ENCODE measurements at places on chromosomes 2 and 18.

GRCh38 chr2:74255660-74256213 lies 57.3 kb downstream of the MTHFD2 start:
- DNase-seq, result no peak

GRCh38 chr2:105611811-105612424 lies 132.8 kb upstream of the NCK2 start:
- DNase-seq, result no peak

GRCh38 chr18:41543815-41544214 lies 411.2 kb upstream of the PIK3C3 start:
- DNase-seq, result no peak

GRCh38 chr2:200404615-200405014 lies 98.1 kb downstream of the SPATS2L start:
- no peak for DNase-seq

- no peak for DNase-seq
Observed at GRCh38 chr18:32769071-32769585, 3.7 kb downstream of the KLHL14 start.

- no peak for DNase-seq
Observed at GRCh38 chr18:10306779-10307178, 147.7 kb upstream of the APCDD1 start.

DNA sequence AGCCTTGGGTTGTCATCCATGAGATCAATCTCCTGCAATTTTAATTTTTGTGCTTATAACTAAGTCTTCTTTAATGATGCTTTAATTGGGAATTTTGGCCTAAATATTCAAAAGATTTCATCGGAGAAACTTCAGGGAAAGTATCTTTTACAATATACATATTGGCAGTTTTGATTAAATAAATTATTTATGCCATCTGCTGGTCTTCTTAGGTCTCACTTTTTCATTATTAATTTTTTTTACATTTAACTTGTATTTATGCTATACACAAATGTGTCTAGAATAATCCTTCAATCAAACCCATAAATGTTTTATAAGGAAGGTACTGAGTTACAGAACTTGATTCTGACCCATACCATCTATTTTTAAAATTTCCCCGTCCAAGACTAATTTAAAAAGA lies 95.1 kb upstream of the XPO1 start:
- no peak for DNase-seq

GRCh38 chr2:151198645-151199044 lies 63.0 kb downstream of the RBM43 start:
- no peak for DNase-seq

- DNase-seq, result no peak
Observed at GRCh38 chr2:75311521-75311920, 112.2 kb upstream of the TACR1 start.

DNA sequence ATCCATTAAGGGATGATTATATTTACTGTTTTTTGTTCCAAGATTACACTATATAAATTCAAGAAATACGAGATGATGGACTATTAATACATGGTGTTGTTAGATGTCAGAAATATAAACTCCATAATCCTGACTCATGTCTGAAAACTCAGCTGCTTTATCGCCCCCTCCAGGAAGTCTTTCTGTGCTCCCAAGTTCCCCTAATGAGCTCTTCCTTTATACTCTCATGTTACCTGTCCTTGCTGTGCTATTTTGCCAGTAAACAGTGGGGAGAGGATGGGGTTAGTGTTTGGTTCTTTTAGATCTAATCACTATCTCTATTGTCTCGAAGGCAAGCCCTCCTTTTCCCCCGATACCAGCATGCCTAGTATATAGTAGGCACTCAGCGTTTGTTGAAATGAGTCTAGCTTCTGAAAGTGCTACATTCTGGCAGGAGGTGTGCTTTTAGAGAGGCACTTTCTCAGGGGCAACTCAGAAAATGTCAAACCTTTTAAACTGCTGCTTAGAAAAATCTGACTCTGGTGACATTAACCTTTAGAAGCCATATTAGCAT lies 21.4 kb upstream of the BARD1 start:
- no peak for DNase-seq

DNA sequence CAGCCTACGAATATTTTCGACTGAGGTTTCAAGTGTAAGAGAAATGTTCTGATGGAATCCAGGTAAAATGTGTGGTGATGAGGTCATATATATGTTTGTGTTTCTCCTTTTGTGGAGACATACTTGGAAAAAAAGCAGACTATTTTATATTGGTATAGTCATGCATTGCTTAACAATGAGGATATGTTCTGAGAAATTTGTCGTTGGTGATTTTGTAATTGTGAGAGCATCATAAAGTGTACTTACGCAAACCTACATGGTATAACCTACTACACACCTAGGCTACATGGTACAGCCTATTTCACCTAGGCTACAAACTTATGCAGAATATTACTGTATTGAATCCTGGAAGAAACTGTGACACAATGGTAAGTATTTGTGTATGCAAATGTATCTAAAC lies 1849.9 kb upstream of the CELF4 start:
- no peak for DNase-seq

DNA sequence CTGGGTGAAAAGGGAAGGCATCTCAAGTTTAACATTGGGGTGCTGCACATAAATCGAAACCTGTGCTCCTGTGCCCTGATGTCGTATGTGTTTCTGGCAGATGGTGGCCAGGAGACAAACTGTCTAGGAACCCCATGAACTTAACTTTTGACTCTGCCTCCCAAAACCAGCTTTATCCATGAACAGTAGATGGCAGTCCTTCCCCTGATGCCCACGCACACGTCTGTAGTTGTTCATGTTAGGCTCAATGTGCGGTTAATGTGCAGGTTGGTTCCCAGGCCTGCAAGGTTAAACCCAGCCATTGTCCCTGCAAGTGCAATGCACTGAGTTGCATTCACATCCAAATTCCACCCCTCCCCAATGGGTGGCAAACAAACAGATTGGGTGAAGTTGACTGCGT lies 44.1 kb upstream of the SIX3 start:
- DNase-seq, result no peak

- no peak for DNase-seq
Observed at GRCh38 chr2:127074358-127074757, 32.6 kb downstream of the BIN1 start.

GRCh38 chr2:191679818-191680600 lies 2.1 kb downstream of the NABP1 start:
- DNase-seq, result peak; percentile 7

DNA sequence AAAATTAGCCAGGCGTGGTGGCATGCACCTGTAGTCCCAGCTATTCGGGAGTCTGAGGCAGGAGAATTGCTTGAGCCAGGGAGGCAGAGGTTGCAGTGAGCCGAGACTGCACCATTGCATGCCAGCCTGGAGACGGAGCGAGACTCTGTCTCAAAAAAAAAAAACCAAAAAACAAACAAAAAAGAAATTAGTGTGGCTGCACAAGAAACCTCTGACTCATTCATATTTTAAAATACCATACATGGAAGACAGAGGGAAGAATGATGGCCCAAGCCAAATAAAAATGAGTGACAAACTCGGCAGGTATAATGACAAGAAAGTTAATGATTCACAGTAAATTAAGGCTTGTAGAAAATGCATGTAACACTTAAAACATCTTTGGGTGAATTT lies 875.8 kb downstream of the EPHA4 start:
- no peak for DNase-seq

- no peak for DNase-seq
Observed at GRCh38 chr18:77949355-77949973, 699.8 kb downstream of the GALR1 start.

DNA sequence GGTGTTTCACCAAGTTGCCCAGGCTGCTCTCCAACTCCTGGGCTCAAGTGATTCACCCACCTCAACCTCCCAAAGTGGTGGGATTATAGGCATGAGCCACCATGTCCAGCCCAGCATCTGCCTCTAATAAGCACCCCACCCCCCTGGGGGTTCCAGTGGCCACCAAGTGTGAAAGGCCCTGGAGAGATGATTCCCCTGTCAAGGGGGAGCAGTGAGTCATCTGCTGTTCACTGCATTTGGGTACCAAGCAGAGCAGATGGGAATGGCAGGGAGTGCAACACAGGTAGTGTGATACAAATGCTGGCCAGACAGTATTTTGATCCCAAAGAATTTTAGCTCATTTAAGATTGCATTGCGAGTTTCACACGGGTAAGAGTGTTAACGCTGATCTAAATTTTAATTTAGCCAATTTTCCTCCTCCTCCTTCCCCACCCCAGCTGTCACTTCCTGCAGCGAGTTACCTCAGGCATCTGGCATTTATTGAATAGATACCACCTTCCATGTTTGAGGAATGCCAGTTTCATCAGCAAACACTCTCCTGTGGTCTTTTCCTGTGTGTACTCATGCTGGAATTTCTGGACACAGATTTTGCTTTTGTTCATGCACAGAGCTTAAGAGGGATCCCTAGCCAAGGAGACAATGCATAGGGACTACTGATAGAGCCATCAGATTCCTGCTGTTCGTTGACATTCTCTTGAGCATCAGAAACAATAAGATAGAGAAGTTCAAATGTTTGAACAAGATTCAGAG lies 32.4 kb upstream of the NCK2 start:
- no peak for DNase-seq

GRCh38 chr2:43303889-43304288 lies 77.5 kb upstream of the ZFP36L2 start:
- no peak for DNase-seq

DNA sequence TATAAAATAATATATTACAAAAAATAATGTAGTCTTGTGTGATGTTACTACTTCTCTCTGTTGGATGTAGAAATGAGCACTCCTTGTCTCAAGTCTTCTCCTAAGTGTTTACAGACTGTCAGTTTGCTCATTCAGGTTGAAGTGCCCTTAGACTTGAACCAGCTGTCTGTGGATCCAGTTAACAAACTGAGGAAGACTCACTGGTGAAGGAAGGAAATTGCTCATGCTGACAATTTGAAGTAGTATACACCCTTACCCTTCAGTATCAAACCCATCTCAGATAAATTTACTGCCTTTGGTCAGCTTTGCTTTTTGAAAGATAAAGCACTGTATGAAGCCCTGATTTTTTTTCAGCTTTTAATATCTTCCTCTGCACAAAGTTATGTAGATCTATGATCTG lies 854.2 kb upstream of the ZEB2 start:
- DNase-seq, result no peak

DNA sequence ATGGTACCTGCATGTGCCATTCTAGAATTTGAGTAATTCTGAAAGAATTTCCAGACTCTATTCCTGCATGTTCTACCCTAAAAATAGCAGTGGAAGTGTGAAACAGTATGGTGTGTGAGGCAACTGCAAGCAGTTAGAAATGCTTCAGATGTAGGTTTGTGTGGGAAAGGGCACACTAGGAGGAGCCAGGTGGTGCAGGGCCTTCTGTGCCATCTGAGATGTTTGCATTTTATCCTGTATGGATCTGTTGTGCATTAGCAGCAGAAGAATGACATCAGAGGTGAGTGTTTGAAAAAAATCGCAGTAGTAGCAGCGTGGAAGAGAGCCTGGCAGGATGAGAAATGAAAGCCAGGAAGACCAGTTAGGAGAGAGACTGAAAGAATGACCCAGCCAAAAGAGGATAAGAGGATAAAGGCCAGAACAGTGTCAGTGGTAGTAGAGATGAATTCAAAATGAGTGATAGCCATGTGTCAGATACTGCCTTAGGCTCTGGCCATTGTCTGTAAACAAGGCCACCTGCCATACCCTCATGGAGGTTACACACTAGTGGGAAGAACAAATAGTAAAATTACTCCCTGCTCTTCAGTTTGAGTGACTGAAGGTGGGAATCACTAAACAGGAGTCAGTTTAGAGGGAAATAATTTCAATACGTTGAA lies 142.2 kb downstream of the PKP4 start:
- DNase-seq, result no peak

GRCh38 chr2:163395602-163396001 lies 340.2 kb downstream of the FIGN start:
- DNase-seq, result no peak

GRCh38 chr2:127637725-127638252 lies 8.2 kb upstream of the GPR17 start:
- no peak for DNase-seq

DNA sequence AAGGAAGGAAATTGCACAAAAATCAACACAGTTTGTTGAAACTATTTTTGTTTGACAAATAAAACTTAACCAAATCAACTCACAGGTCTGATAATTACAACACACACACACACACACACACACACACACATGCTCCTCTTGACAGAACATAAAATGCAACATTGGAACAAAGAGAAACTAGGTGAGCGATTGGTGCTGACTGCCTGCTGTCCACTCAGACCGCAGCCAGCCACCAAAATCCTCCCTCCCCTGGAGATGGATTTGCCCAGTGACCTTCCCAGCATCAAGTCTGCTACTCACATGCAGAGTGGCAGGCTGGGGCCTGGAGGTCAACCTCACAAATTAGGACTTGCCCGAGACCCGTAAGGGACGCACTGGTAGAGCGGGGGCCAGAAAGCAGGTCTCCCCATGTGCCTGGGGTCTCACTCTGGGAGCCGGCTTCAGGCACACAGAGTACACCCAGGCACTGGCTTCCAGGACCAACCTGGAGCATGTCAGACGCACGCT lies 61.4 kb downstream of the DIPK1C start:
- no peak for DNase-seq

GRCh38 chr2:158518084-158518483 lies 61.3 kb downstream of the PKP4 start:
- no peak for DNase-seq

DNA sequence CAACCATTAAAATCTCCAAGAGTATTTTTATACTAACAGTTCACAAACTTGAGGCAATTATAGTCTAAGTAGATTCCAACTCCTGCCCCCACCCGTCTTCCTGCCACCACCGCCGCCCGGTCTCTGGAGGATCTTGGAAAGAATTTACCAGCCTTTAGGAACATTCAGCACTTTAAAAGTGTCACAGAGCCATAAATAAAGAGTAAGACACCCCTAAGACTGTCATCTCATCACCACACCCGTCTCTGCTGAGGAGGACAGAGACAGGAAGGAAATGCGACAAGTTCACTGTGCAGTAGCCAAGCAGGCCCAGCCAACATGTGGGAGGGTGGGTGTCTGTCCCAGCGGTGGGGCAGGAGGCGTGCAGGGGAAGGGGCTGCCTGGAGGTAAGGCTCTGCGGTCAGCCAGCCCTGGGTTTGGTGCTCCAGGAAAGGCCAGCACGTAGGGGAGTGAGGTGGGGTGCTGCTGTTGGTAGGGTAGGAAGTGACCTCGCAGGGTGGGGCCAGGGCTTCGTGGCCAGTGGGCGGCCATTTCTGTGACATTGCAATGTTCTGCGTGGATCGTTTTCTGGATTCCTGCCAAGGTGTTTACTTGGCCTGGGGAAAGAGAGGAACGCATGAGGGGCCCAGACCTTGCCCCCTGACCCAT lies 111.6 kb downstream of the FAM210A start:
- no peak for DNase-seq

GRCh38 chr2:203340791-203341487 lies 12.7 kb downstream of the ABI2 start:
- DNase-seq, result no peak

DNA sequence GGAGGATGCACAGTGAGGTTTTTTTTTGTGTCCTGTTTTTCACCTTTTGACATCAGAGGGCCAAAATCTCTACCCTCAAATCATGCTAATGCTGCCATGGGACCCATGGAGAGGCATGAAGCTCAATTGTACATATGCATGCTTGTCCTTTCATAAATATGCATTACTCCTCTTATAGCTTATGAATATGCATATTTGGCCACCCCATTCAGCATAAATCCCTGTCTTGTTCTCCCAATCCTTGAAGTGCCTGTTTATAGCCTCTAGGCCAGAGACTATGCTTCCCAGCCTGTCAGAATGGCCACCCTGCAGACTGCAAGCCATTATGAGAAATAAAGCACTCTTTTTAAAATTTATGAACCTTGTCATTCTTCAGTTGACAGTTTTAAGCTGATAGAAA lies 696.4 kb upstream of the ZNF804A start:
- no peak for DNase-seq

- DNase-seq, result no peak
Observed at GRCh38 chr2:189254268-189254883, 74.8 kb upstream of the COL5A2 start.

- no peak for DNase-seq
Observed at GRCh38 chr18:70452501-70452900, 163.7 kb downstream of the SOCS6 start.
